ENCODE measurements at places on chromosomes 1 and 21. TPM values are rescaled to one million over a fixed set of nuclear protein-coding genes. Genes with fewer than 3 reads are reported as not detected.

Gene ZNF684
- 6.1 TPM for total RNA-seq

Gene NDUFS2
- total RNA-seq = 154 TPM

Gene LGR6
- 0.66 TPM for total RNA-seq

Gene GALNT2
- total RNA-seq = 59.1 TPM

Gene ADAMTS1
- total RNA-seq = 5.2 TPM

Gene GUCA2B
- 176 TPM for total RNA-seq

Gene SAMD11
- 4.3 TPM for total RNA-seq

Gene CA6
- total RNA-seq = not detected

Gene ETNK2
- total RNA-seq = 6.8 TPM

Gene TENT5C
- total RNA-seq = 16.5 TPM

Gene VAV3
- 142 TPM for total RNA-seq

Data from mucosa of descending colon (tissue), 3 donors.